ENCODE measurements at places on chromosomes 5 and 9.

- DNase-seq = no peak
These were observed 155.5 kb downstream of the APBA1 start for GRCh38 chr9:69516353-69517322.

GRCh38 chr9:121651295-121652020 lies at the start of gene DAB2IP:
Gene DAB2IP, plus strand, starts transcription at chr9:121651634. Its CDS starts 142 bp downstream, at chr9:121651776.
- no peak for DNase-seq

GRCh38 chr5:52784737-52785136 lies 3.0 kb upstream of the ITGA1 start:
- no peak for DNase-seq

DNA sequence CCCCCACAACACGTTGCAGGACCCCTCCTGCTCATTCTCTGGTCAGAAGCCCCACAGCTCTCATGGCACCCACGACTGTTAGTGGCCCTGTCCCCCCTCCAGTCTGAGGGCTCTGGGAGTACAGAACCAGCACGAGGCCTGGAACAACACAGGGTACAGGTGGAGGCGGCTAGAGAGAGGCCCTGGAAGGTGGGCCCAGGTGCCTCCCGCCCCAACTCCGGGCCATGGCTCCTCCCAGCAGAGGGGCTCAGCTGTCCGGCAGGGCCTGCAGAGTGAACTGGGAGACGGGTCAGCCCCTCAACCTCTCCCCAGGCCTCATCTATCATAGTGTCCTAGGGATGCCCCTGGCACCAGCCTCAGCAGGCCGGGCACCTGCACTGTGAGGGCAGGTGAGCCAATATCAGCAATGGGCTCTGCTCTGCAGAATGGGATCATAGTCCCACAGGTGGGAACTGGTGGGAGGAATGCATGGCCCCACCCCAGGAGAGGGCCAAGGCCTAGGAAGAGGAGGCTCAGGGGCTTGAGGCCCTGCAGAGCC lies 58.6 kb downstream of the BARX1 start:
- DNase-seq = no peak

DNA sequence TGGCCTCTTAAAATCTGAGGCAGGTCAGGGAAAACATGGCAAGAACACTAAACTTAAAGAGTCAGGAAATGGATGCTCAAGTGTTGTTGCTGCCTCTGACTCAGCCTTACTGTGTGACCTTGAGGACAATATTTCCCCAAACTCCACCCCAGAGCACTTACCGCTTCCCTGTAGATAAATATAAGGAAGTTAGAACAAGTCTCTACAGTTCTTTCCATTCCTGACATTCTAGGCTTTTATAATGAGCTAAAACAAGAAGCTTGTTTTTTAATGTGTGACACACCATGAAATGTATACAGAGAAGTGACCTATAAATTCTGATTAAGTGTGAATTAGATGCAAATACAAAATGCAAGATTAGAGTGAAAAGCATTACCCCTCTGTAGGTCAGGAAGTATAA lies 129.3 kb downstream of the GRIA1 start:
- no peak for DNase-seq

Data from activated naive CD4-positive, alpha-beta T cell treated with anti-CD3 and anti-CD28 coated beads, Interleukin-2, amount 10 ng/mL, durations not matched to agents 7 days and 5 days (primary cell).